Kidney glomerular epithelial cell (primary cell): ENCODE measurements at places on chromosomes 4 and X.

GRCh38 chr4:57249083-57249482 is 138.9 kb upstream of the IGFBP7 start:
- DNase-seq: peak; percentile 71

- DNase-seq: no peak
Observed at GRCh38 chr4:127634181-127634580, 1.4 kb downstream of the INTU start.

DNA sequence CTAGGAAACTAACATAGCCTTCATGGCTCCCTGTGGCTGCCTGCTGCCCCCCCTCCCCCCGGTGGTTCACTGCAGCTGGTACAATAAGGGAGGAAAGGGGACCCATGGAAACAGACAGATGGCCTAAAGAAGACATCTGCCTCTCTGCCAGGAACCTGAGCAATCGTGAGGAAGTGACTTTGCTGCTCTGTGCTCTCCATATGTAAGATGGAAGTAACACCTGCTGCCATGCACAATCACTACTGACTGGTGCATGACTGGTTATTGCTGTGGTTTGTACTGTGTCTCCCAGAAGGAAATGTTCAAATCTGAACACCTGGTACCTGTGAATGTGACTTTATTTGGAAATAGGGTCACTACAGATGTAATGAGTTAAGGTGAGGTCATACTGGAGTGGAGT is 43.6 kb downstream of the CD99L2 start:
- no peak for DNase-seq

- DNase-seq: peak; percentile 56
Observed at GRCh38 chr4:95155759-95156451, 392.9 kb downstream of the UNC5C start.

GRCh38 chr4:38610521-38610920 is 53.5 kb upstream of the KLF3 start:
- DNase-seq: no peak

DNA sequence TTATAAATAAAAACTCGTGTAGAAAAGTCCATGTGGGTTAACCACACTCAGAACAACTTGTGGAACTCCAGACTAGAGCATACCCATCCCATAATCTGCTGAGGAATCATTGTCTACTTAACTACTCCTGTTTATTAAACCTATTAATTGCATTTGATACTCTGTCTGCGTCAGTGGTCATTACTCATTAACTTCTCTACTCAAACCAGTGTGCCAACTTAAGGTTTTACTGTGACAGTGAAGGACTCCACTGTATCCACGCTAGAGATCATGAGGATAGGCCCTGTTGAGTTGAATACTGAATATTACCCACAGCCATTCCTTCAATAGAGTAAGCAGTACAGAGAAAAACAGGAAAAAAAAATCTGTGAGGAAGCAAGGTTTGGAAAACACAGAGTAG is 17.3 kb downstream of the HPGD start:
- no peak for DNase-seq

DNA sequence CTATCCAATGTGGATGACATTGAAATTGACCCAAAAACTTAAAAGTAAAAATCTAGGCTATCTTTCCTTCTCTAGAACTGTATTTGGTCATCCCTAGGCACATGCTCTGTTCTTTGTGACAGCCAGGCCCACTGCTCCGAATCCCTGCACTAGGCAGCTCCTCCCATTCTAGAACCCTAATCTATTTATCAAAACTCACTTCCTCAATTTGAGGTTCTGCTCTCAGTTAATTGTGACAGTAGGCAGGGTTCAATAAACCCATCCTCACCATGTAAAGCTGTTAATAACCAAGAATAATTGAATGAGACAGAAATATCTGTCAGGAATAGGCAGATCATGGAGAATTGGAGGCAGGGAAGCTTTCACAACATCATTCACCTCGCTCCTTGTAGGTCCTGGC is 51.9 kb upstream of the IRF2 start:
- no peak for DNase-seq

- DNase-seq: no peak
Observed at GRCh38 chr4:30443289-30443688, 276.9 kb upstream of the PCDH7 start.

DNA sequence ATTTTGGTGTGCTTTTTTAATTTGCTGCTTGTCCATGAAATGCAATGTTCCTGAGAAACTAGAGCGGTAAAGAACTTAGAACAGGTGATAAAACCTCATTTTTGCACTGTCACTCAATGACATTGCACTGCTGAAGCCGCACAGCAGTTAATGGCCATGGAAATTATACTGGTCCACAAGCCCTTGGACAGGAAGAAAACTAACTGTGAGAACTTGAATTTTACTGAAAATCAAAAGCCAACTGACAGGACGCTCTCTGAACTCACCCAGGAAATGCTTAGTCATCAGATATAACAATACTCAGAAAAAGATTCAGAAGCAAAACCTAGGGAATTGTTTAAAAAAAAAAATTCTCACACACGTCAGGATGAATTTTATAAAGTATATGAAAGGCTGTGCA is 246.4 kb upstream of the SLC7A11 start:
- DNase-seq: no peak

DNA sequence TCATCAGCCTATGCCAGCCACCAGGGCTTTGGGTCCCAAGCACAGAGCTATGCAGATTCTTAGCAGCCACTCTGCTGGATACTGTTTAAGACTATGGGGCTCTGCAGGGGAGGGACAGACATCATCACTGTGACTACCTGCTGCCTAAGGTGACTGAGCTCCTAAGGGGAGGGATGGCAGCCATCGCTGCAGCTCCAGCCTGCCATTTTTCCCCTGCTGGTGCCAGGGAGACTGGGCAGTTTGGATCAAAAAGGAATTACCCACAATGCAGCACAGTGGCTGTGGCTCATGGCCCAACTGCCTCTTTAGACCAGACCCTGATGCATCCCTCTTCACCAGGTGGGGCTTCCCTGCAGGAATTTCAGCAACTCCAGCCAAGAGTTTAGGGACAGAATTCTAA is 28.6 kb upstream of the INPP4B start:
- no peak for DNase-seq

DNA sequence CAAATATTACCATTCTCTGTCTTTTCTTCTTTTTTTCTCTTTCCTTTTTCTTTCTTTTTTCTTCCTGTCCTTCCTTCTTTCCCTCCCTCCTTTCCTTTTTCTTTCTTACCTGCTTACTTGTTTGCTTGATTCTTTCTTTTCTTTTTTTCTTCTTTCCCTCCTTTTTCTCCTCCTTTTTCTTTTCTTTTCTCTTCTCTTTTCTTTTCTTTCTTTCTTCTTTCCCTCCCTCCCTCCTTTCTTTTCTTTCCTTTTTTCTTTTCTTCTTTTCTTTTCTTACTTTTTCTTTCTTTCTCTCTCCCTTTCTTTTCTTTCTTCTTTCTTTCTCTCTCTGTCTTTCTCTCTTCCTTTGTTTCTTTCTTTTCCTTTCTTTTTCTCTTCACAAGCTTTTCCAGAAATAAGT is 697.4 kb upstream of the ADGRL3 start:
- DNase-seq: no peak

DNA sequence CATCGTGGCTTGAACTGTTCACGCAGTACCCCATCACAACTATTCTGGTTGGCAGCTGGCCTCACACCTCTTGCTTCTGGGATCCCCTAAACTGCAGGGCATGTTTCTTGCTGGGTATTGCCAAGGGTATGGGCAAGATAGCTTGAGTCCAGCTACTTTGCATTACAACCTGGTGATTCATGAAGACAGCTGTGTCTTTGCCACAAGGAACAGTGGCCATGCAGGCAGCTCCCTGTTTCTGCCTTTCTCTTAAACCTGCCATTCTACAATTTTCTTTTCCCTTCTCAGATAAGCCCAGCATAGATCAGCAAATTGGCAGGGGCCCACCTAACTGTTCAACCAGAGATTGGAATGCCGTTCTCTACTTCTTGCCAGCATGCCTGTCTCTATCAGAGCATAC is 42.8 kb downstream of the TENM3 start:
- DNase-seq: peak; percentile 36

GRCh38 chr4:146742416-146742815 is 103.7 kb downstream of the POU4F2 start:
- no peak for DNase-seq

- peak; percentile 43 for DNase-seq
Observed at GRCh38 chr4:13597604-13598003, 29.9 kb downstream of the BOD1L1 start.

DNA sequence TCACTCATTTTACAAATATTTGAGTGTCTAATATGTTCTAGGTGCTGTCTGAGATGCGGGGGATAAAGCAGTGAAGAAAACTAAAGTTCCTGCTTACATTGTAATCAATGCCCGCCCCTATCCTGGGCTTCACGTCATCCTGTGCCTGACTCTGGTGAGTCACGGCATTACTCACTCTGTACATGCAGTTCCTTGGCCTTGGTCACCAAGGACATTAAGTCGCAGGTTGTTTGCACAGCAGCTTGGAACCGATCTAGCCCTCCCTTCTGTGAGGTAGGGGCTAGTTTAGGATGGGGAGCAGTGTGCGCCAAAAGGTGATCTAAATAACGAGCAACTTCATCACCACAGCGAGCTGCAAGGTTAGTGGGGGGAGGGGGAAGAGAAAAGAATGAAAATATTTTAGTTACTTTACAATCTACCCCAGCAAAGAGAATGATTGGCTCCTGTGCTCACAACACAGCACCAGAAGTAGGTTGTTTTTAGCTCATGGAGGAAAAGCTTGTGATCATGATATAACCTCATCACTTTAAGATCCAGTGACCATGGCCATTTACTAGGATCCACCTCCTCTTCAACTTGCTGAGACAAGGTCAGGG is 48.0 kb upstream of the HDAC8 start:
- peak; percentile 25 for DNase-seq

- no peak for DNase-seq
Observed at GRCh38 chr4:52915730-52916300, 53.7 kb downstream of the RASL11B start.

- no peak for DNase-seq
Observed at GRCh38 chrX:19179389-19179788, 57.1 kb upstream of the ADGRG2 start.

GRCh38 chrX:3262901-3263300 is 83.6 kb downstream of the MXRA5 start:
- DNase-seq: peak; percentile 70
